Stimulated activated naive CD8-positive, alpha-beta T cell treated with anti-CD3 and anti-CD28 coated beads, Interleukin-15, amount 100 ng/mL, for 72 hours (primary cell): ENCODE measurements at places on chromosomes 3 and 15.
A peak's percentile ranks its signal among the peaks of the same experiment; 100 is the strongest.

DNA sequence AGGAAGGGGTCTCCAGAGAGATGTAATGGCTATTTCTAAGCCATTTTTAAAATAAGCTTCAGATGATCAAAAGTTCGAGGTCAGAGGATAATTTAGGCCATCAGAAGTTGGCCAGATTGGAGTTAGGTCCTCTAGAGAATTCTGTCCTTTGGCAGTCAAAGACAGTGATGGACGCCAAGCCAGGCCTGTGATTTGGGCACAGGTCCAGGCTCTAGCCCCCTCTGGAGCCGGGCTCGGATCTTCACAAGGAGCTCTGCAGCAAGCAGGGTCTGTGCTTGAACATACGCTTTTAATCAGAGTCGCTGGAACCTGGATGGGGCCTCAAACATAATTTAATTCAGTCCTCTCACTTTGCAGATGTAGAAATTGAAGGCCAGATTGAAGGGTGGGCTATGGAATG, 151.4 kb upstream of the BCL6 start:
- DNase-seq: no peak

GRCh38 chr15:74531144-74531811, 9.7 kb upstream of the ARID3B start:
- DNase-seq: no peak

DNA sequence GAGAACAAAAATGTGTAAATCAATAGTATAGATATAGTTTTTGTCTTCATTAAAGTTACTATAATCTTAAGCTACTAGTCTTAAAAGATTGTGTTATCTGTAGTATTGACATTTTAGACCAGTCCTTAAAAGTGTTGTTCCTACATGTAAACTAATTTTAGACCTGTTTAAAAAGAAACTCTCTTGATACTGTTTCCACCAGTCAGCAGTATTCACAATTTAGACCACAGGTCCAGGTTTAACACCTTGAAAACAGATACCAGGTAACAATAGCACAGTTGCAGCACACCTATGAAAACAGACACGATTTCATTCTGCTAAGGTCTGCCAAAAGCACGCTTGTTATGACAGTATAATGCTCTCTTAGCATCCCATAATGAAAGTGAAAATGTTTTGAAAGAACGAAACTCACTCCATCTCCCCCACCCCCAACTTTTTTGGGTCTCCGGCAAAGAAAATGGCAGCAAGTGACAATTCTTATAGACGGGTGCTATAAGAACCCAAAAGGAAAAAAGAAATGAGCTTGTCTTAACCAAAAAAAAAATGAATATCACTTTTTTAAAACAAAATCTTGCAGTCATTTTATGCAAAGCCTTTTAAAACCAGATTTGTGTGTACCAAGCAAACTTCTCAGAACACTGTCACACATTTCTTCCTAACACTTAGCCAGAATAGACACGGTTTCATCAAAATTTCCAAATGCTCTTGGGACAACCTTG, 1.6 kb downstream of the EIF4E3 start:
- DNase-seq: peak; percentile 47

GRCh38 chr3:175716446-175716845, 857.3 kb downstream of the NAALADL2 start:
- no peak for DNase-seq

DNA sequence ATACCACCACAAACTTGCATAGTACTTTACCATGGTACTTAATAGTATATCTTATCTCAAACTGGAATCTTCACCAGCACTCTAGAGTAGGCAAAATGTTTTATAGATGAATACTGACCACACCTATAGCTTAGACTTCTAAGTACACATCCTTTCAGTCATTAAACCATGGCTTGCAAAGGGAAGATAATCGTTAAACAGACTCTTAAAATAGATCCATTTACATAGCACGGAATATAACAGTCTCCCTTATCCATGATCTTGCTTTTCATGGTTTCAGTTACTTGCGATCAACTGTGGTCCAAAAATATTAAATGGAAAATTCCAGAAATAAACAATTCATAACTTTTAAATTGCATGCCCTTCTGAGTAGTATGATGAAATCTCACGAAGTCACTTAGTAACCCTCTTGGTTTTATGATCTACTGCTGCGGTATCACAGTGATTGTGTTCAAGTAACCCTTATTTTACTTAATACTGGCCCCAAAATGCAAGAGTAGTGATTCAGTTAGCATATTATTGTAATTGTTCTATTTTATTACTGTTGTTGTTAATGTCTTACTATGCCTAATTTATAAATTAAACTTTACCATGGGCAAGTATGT, 111.4 kb downstream of the HERC1 start:
- no peak for DNase-seq

DNA sequence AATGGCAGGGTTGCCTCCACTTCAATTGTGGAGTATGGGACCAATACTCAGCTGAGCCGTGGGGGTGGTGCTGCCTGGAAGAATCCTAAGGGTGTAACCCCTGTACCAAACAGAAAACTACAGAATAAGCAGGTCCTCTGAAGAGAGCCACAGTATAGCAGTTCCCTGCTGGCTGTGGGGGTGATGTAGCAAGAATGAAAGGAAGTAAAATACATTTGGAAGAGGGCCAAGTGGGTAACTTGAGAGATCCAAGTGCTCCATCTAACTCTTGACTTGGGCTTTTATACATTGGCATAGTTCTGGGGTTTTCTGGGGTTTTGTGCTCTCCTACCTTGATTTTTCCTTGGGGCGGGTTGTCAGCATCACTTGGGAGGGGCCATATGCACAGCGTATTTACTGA, 341.4 kb downstream of the OTOL1 start:
- no peak for DNase-seq

GRCh38 chr15:52784799-52785671, 5.1 kb downstream of the ONECUT1 start:
- no peak for DNase-seq

GRCh38 chr3:50267280-50267913, 1.6 kb upstream of the SEMA3B start:
- no peak for DNase-seq

- no peak for DNase-seq
Measured at GRCh38 chr3:69690-70089, 126.9 kb upstream of the CHL1 start.

DNA sequence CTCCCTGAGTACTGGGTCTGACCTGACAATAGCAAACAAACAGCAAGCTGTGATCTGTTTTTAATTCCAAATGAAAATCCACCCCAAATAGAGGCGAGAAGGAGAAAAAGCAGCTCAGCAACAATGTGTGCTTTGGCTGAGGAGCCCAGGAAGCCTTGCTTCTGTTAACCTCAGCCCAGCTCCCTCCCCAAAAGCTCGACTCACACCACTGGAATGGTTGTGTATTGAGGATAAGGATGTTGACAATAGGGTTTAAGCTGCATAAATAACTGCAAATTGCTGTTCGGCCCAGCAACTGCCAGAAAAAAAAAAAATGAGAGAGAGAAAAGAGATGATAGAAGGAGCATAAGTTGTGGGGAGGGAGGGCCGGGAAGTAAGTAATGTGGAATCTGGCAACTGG, 104.0 kb upstream of the TBC1D5 start:
- DNase-seq: no peak

- no peak for DNase-seq
Measured at GRCh38 chr3:107861904-107862303, 228.9 kb downstream of the CD47 start.

- DNase-seq: no peak
Measured at GRCh38 chr15:74037171-74038117, 42.9 kb downstream of the PML start.

DNA sequence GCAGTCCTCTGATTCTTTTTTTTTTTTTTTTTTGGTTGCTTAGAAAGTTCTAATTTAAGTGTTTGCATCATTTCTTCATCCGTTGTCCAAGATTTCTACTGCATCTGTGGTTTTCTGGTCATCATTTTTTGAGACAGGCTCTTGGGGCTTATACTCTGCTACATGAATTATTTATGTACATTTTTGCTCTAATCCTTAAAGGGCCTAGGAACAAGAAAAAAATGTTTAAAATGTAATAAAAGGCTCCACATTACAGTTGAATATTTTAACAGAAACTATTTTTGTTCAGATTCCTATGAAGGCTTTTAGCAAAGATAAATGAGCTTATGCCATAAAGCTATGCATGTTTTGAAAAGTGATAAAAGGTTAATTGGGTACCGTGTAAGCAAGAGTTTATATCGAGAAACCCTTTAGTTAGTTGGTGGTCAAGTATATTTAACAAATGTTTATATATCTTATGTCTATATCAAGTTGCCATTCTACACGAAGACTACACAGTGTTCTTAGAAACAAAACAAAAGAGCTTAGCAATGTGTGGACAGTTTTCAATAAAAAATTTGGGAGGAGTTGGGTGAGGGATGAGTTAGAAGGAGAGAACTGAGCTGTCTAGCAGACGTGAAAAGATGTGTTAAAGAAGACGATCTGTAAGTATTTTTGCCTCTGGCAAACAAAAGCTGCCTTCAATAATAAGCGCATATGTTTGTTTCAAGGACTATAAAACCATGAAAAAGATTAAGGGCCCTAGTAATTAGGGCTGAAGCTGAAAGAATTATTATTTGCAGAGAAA, 563.6 kb upstream of the NAALADL2 start:
- no peak for DNase-seq

DNA sequence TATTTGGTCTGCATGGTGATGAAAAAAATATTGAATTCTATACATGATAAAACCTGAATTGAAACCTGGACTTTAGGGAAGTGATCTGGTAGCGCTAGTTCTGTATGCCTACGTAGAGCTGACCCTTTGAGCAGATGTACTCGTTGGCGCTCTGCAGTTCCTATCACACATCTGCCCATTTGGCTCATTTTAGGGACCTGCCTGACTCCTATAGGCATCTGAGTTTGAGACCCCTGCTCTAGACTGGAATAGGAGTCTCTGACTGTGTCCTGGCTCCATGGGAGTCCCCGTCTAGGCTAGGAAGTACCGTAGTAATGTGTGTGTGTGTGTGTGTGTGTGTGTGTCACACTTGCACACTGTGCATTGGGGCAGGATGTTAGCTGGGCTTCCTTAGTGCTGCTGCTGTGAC, 21.2 kb downstream of the STARD5 start:
- DNase-seq: no peak

- no peak for DNase-seq
Measured at GRCh38 chr3:52782412-52783210, 5.2 kb downstream of the ITIH1 start.

DNA sequence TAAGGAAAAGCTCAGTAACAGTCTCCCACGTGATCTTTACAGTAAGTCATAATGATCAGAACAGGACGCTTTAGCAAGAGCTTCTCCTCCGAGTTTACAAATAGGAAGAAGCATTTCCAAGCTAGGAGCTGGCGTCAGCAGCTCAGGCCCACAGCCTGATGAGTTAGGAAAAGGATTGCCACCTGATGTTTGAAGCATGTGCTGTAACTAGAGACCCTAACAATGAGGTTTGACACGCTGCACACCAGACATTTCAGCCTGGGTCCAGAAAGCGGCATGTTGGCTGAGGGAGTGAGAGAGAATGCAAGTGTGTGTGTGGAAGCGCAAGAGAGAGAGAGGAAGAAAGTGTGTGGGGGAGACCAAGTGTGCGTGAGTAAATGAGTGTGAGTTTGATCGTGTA, 47.3 kb downstream of the TLE3 start:
- DNase-seq: no peak

GRCh38 chr3:8164145-8164544, 337.5 kb upstream of the LMCD1 start:
- DNase-seq: no peak

DNA sequence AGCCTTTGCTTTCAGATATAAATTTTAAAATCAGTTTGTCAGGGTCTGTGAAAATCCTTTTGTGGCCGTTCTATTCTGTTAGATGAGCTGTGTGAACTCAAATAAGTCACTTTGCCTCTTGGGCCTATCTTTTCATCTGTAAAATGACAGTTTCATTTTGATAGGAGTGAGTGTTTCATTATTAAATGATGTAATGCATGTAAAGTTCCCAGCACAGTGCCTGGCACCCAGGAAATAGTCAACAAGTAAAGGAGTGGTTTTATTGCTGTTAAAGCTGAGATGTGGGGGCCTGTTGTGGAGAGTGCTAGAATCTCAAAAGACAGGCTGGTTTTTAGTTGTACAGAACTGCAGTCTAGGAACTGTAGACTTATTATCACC, 394.5 kb upstream of the CFAP20DC start:
- no peak for DNase-seq

DNA sequence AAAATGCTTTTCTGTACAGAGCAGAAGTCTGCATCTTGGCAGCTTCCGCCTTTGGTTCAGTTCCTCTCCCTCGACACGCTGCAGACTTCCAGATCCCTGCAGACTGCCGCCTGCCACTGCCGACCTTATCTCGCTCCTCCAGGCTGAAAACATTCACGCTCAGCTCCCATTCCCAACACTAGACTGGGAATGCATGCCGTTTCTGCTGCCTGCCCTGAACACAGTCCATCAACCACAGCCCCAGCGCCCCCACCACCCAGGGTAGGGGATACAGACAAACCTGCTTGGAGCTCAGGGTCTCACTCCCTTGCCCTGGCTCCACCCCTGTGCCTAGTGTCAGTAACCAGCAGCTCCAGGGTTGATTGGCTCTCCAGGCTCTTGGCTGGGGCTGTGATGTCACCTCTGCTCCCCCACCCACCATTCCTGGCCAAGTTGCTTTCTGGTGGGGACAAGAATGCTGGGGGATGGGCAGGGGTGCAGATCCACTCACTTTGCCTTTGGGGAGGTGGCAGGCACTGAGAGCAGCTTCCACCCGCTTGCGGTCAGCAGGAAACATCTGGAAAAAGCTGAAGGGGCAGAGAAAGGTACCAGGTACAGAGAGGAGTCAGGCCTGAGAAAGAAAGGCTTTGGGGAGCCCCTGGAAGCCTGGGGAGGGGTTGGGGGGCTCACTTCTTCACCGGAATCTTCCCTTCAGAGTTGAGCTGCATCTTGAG, 6.1 kb downstream of the PLCB2 start:
- no peak for DNase-seq

DNA sequence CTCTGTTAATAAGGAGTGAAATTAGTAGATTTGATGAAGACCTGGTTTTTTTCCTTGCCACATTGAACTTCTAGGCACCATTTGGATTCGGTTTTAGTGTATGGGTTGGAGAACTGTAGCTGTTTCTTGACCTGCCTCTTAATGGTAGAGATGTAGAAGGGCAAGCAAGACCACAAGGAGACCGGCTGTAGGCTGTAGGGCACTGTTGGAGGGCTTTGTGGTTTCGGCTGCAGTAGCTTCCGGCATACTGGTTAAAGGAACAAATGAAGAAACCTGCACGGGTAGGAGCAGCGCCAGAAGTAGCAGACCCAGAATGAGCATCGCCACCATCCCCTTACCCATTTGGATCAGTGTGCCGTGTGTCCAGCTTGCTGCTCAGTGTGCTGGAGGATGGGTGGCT, 7.9 kb downstream of the PCLAF start:
- DNase-seq: no peak

GRCh38 chr3:158731938-158732855, at the start of gene RARRES1:
RARRES1 (minus strand) TSS chr3:158732457; CDS start chr3:158732415, 42 bp downstream.
- peak; percentile 54 for DNase-seq

DNA sequence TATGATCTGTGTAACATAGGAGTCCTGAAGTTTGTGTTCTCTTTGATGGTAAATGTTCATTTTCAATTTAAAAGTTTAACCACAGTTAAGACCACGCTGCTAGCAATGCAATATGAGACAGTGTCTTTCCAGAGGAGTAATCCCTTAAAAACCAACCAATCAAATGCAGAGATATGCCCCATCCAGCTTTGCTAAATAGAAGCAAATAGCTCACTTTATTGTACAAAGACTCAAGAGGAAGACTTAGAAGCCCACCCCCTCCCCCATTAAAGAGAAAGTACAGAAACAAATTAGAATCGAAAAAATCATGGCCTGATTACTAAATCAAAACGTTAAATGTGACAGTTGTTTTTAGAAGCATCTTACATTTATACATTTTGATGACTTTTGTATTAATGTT, 2.1 kb upstream of the ANP32A start:
- no peak for DNase-seq

GRCh38 chr3:140223631-140224030, 288.6 kb downstream of the CLSTN2 start:
- no peak for DNase-seq

GRCh38 chr3:9696480-9697220, 7.0 kb upstream of the CPNE9 start:
- no peak for DNase-seq
